ENCODE measurements at places on chromosomes 11 and 22.
A peak's percentile ranks its signal among the peaks of the same experiment; 100 is the strongest.

DNA sequence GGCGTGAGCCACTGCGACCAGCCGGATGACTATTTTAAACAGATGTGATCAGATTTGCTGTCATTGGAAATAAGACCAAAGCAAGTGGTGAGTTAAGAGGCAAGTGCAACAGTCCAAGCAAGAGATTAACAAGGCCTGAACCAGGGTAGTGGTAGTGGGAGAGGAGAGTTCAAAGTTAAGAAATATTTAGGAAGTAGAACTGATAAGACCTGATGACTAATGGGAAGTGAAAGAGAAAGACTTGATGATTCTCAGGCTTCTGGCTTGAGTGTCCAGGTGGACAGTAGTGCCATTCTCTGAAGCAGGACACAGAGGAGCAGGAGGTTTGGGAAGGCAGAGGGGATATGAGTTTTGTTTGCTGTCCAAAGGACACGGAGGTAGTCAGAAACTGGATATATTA is 7.2 kb downstream of the NDUFC2 start:
- no peak for DNase-seq

- peak; percentile 61 for DNase-seq
These were observed 8.5 kb downstream of the AMOTL1 start for GRCh38 chr11:94776351-94777321.

GRCh38 chr22:29380856-29381255 is 7.5 kb downstream of the AP1B1 start:
- DNase-seq, result no peak

DNA sequence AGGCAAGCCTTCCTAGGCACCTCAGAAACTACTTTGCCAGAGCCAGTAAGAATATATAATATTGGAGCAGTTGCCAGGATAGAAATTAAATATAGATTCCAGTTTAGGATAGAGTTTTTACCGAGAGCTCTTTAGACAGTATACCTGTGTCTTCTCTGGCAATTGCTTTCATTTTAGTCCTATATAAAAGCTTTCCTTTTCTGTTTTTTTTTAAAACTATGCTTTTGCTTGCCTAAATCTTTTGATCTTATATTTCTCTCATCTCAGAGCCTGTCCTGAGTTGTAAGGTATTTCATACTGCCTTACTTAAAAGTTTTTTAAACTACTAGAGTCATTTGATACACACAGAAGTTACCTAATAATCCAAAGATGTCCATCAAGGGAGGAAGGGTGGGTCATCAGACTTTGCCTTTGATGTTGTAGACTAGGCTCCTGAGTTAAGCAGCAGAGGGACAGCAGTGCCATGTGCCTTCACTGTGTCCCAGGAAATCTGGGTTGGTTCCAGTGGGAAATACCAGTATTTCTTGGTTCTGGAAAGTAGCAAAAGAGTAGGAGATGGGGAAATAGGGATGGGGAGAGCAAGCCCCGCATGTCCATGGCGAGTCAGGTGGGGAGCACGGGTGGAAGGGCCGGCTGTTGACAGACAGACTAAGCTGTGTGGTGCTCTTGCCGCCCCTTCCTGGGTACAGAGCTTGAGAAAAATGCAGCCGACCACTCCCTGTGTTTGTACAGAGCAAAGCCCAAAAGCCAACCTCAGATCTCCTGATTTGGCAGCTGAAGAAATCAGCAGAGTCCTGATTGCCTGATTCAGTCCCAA is 11.2 kb downstream of the MCAM start:
- DNase-seq, result no peak

GRCh38 chr22:38657045-38657909 is 839 bp downstream of the CBY1 start:
- peak; percentile 29 for DNase-seq

GRCh38 chr11:17513853-17514252 is 30.4 kb downstream of the USH1C start:
- DNase-seq, result no peak

GRCh38 chr11:11735586-11735985 is 106.2 kb upstream of the USP47 start:
- DNase-seq, result no peak

- no peak for DNase-seq
These were observed 6.8 kb downstream of the CABP7 start for GRCh38 chr22:29726512-29727130.

DNA sequence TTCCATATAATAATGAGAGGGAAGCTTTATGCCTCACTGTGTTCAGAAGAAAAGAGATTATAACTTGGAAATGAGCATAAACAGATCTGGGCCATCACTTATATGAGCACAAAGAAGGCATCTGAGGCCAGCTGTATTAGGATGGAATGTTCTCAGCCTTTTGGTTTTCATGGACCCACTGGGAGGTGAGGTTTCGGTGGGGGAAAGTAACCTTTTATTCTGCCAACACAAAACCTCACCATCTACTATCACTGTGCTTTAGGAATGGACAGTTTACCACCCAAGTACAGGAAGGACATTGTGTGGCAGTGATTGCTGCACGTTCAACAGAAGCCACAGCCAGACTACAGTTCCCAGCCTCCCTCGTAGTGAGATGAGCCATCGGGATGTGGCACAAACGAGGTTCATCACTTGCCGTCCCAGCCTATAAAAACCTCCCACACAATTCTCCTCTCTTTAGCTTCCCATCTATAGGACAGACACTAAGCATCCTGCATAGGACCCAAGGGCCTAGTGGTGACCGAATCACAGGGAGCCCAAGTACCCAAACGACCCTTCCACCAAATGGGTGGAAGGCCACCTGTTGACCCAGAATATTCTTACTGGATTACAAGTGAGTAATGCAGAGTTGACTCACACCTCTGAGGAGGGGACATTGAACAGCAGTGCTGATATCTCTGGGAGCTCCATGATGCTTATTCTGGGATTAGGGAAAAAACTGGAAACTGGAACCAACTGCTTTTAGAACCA is 121.5 kb upstream of the RAG2 start:
- no peak for DNase-seq

DNA sequence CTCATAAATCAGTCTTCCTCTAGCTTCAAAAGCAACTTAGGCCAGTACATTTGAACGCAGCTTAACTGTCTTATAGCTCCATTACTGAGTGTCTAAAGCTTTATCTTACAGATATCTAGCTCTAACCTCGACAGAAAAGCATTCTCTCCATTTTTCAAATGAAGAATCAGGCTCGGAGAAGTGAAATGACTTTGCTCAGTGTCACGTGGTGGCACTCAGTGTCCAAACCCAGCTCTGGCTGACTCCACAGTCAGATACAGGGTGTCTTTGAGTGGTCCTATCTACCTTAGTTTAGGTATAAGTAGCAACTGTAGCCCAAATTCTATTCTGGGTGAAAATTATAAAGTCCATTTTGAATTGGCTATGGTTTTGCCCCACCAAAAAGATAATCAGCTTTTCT is 38.7 kb upstream of the CHST1 start:
- no peak for DNase-seq

GRCh38 chr11:67449116-67449844 is 3.2 kb downstream of the GPR152 start:
- DNase-seq, result no peak

DNA sequence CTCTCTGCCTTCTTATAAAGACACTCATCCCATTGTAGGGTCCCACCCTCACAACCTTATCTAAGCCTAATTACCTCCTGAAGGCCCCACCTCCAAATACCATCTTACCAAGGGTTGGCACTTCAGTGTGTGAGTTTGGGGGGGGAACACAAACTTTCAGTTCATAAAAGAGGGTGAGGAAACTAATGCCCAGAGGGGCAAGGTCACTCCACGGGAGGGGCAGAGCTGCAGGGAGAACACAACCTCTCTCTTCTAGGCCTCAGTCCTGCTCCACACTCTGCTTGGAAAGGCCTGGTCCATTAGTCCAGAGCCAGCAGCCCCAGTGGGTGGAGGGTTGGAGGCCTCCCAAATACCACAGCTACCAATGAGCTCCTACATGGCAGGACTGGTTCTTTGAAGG is 2.7 kb upstream of the BATF2 start:
- DNase-seq, result no peak

DNA sequence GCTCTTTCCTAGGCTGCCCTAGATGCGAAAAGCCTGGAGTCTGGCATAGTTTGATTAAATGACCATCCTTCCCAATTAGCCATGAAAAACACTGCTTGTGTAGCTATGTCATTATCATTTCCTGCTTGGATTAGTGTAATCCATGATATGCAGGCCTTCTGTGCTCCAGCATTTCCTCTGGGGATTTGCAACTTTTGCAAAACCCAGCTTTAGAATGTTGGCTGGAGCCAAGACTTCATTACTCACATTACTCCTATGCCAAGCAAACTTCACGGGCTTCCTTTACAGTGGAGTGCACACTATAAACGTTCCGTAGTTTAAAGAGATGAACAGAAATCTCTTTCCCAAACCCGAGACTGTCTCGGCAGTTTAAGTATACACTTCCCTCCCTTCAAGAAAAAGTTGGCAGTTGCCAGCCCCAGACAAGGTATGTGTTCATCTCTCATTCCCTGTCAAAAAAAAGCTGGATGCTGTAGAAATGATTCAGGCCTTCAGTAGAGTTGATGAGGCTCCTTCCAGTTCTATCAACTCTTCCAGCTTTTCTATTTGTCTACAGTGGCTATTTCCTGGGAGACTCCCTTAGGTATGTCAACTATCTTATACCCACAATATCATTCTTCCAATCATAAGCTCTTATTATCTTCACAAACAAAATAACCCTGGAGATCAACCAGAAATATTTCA is 180.0 kb downstream of the MAML2 start:
- peak; percentile 92 for DNase-seq

DNA sequence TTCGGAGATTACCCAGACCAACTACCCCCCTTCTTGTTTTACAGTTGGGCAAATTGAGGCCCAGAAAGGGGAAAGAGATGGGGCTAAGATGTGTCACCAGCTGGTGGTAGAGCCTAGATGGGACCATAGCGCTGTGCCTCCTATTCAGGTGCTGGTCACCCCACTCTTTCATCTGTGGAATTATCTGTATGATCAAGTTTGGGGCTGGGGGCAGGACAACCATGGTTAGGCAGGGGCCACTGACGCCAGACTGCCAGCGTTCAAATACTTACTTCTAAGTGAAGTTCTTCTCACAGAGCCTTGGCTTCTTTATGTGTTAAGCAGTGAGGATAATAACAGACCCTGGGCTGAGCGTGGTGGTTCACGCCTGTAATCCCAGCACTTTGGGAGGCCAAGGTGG is 55.9 kb downstream of the IGLL1 start:
- no peak for DNase-seq
